ENCODE measurements at places on chromosomes 2 and 18.

DNA sequence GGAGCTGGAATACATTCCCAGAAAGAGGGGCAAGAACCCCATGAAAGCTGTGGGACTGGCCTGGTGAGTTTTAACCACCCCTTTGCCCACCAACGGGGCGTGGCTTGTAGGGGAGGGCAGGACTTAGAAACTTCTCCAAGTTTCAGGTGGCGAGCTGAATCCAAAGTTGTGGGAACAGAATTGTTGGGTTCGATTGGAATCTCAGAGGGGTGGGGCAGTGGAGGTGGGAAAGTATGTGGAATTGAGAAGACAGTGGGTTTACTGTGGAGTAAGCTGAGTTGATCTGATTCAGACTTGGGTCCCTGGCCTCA lies 1.1 kb downstream of the PNKD start:
- no peak for DNase-seq

- no peak for DNase-seq
These were observed 100.4 kb upstream of the SH3BP4 start for GRCh38 chr2:234851451-234851850.

DNA sequence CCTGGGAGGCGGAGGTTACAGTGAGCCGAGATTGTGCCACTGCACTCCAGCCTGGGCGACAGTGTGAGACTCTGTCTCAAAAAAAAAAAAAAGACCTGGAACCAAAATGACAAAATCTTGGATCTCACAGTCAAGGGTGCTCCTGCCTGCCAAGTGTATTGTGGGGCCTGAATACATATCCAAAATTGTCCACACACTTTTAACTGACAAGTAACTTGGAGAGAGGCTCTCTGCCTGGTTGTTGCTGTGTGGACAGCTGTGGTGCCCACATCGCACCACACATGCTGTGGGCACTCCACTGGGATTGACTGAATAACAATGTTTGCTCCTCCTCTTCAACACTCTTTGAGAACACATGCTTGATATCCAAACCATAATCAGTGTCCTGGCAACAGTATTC lies 117.6 kb upstream of the REV1 start:
- DNase-seq: no peak

DNA sequence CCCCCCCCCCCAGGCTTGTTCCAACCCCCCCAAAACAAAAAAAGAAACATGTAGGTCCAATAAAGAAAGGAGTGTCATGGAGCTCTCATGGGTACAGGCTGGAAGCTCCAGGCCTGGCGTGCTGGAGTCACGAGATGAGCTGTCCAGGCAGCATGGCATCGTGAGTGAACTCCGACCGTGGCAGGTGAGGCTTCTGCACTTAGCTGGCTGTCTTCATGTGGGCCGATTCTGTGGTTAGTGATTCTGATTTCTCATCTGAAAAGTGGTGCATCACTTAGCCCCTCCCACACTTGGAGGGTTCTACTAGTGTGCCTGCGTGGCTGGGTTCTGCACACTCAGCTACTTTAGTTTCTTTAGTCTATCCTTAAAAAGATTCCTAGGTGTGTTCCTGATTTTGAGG lies 126.4 kb upstream of the MGAT5 start:
- DNase-seq: no peak

DNA sequence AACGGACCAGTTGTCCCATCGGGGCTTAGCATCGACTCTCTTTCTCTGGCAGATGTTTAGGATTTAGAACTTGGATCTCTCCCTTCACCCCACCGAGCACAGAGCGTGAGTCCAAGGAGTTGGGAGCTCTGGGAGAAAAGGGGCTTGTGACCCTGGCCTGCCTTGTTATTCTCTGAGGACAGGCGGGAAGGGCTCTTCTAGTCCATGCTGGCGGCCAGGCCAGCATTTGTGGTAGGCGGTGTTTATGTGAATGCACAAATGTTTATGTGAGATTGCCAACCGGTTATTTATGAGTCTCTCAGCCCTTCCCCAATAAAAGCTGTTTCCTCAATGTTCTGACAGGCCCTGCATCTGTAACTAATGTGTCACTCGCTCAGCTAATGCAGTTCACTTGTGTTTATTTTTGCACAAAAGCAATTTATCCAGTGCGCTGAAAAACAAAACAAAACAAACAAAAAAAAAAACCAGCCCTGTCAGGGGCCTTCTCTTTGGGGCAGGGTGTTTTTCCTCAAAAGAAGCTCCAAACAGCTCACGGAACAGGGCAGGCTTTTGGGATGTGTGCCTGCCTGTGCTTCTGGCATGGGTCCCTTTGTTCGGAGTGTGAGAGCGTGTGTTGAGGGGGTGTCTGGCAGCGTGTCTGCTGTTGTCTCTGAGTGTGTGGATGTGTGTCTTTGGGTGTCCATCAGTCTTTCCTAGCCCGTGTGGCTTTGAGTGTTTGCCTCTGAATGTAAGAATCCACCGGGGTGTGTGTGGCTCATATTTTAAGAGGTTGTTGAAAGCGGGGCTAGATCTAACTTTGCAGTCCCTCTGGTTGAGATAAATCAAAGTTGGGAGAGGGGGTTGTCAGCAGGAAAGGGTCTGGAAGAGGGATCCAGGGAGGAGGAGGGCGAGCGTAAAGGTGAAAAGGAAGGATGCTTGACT lies 52.8 kb upstream of the HAAO start:
- peak; percentile 37 for DNase-seq

DNA sequence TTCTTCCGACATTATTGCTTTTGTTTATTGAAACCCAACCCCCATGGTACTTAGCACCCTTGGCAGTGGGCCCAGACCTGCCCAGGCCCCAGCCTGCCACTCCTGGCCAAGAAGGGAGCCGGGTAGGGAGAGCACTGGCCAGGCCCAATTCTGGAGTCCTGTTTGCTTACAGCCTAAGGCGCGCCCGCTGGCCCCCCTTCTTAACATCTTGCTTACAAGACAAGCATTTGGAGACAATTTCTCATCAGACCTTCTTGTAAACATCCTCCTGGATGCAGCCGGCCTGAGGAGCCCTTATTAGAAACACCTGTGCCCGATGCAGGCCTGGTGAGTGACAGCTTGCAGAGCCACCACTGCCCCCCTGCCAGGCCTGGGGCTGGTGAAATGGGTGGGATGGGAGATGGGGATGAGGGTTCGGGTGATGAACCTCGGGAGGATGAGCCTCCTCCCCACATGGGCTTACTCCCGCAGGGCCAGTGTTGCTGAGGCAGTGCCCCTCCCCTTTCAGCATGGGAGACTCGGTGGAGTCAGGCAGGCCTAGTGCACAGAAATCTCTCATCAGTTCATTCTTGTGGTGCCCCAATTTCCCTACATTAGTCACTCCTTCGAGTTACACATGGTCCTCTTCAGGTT lies 217.5 kb downstream of the CYP26B1 start:
- DNase-seq: peak; percentile 67

GRCh38 chr2:203904022-203904421 lies 32.5 kb upstream of the ICOS start:
- no peak for DNase-seq

- peak; percentile 67 for DNase-seq
These were observed 22.8 kb downstream of the GPC1 start for GRCh38 chr2:240458044-240458899.

- DNase-seq: no peak
These were observed 138.6 kb downstream of the TPO start for GRCh38 chr2:1551905-1552304.

- DNase-seq: no peak
These were observed 31.1 kb upstream of the FAM237A start for GRCh38 chr2:206611191-206611590.

- DNase-seq: no peak
These were observed 2.6 kb downstream of the PRSS56 start for GRCh38 chr2:232522623-232523401.

GRCh38 chr18:23487738-23488570 lies 15.4 kb upstream of the RMC1 start:
- DNase-seq: peak; percentile 85

- no peak for DNase-seq
These were observed 33.6 kb downstream of the PLCL1 start for GRCh38 chr2:197838036-197838435.

DNA sequence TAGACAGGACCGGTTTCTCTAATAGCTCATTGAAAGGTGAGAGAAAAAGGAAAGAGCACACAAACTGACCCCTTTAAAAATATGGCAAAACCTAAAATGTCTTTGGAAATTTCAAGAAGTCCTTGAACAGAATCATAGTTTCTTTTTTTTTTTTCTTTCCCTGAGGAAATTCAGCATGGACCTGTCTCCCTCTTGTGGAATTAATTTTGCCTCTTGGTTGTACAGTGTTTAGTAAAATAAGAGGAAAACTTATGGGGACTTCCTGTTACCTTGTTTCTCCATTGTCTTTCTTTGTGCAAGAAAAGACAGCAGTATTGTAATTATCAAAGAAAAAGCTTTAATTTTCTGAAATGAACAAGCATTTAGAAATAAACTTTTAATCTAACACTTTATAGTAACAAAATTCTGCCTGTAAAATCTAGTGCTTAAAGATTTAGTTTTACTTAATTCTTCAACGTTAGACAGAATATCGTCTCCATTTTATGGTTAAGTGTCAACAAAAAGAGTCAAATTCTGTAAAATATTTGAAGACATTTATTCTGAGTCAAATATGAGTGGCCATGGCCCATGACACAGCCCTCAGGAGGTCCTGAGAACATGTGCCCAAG lies 176.3 kb upstream of the NABP1 start:
- no peak for DNase-seq

- DNase-seq: no peak
These were observed 436.6 kb upstream of the NRP2 start for GRCh38 chr2:205245652-205246051.

DNA sequence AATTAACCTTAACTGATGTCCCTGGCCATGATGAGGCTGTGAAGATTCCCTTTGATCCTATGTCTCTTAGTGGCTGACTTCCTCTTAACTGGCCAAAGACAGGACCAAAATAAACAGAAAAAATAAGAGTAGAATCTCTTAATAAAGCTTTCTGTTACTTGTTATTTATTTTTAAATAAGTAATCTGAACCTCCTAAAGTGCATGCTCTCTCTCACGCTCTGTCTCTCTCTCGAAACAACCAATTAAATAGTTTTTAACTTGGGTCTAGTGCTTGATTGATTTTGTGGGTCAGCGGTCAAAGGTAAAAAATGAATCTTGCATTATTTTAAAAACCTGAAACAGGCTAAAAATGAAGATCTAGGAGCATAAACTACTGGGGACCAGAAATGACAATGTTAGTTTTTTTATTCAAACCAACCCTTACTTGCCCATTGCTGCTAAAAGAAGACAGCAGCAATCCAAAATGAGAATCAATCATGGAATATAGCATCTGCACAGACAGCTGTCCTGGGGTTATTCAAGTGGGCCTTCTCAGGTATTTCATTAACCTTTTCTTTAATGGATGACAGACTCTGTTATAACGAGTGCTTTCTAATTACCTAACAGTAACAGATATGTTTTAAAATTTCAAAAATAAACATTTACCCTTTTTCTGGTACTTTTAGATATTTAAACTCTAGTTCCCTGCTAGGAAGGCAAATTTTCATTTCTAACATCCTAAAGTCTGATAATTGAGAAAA lies 11.2 kb downstream of the GAREM1 start:
- DNase-seq: no peak

GRCh38 chr2:140436936-140437335 lies 1656.7 kb upstream of the NXPH2 start:
- no peak for DNase-seq

GRCh38 chr2:195659114-195659513 lies 2.1 kb downstream of the SLC39A10 start:
- DNase-seq: no peak

- no peak for DNase-seq
These were observed 51.7 kb downstream of the PELI1 start for GRCh38 chr2:64092502-64092901.

DNA sequence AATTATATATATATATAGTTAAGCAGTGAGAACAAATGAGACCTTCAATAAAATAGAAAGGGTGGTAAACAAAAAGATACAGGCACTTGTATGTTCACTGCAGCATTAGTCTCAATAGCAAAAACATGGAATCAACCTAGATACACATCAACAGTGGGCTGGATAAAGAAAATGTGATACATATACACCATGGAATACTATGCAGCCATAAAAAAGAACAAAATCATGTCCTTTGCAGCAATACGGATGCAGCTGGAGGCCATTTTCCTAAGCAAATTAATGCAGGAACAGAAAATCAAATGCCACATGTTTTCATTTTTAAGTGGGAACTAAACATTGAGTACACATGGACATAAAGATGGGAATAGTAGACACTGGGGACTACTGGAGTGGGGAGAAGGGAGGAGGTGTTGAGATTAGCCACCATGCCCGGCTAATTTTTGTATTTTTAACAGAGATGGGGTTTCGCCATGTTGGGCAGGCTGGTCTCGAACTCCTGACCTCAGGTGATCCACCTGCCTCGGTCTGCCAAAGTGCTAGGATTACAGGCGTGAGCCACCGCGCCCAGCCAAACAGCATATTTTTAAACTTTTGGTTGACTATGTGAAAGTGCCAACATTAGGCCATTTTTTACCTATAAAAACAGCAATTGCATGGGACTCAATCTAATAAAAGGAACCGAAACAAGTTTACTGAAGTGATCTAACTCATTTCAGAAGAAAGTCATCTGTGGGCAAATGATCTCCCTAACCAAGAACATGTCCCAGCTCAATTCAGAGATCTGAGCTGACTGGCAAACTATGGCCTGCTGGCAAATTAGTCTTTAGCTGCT lies 23.7 kb downstream of the ICA1L start:
- DNase-seq: no peak

DNA sequence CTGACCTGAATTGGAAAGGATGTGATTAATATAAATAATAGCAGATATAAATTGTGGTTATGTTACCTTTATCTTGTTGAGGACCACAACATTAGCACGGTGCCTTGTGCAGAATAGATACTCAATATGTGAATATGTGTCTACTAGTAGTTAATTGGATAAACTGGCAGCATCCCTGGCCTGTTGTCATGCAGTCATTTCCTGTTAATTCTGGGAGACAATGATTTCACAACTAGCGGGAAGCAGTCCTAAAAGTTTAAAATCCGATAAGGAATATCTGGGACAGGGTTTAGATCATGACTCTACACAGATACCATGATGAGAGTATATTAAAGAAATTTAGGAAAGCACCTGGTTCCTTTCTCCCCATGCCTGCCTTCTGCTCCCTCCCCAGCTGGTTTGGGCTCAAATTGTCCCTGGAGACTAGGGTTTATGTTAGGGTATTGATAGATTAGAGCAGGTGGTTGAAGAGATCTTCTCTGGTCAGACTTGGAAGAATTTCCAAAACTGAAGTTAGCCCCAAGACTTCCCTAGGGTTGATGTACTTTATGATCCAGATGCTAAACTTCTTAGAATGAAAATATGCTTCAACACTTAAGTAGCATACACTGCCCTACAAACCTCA lies 32.8 kb downstream of the CYBRD1 start:
- DNase-seq: no peak

- no peak for DNase-seq
These were observed 315.6 kb downstream of the RDH14 start for GRCh38 chr2:18244845-18245244.

DNA sequence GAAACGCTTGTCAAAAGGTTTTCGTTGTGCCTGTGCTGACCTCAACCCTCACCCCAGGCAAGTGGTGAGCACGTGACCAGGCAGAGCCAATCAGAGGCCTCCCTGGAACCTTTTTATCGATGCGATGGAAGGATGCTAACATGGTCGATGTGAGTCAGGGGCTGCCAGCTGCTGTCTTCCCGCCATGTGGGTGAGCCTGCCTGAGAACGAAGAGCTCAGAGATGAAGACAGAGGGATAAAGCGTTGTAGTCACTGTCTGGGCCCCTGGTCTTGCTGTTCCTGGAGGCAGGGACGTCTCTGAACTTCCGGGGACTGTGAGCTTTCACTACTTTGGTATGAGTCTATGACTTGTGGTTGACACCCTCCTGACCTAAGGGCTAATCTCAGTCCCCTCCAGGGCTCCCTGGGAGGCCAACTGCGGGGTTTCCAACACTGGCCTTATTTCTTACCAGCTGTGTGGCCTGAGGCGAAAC lies 18.6 kb downstream of the DNMT3A start:
- DNase-seq: no peak

Data from spleen (tissue), 13 donors.